ENCODE measurements at places on chromosomes 13 and 19.

GRCh38 chr13:33730619-33731018, 87.3 kb upstream of the RFC3 start:
- no peak for DNase-seq

- peak; percentile 12 for DNase-seq
Observed at GRCh38 chr13:110874508-110874960, 40.3 kb downstream of the ANKRD10 start.

GRCh38 chr19:40465025-40465556, 454 bp downstream of the BLVRB start:
- peak; percentile 58 for DNase-seq

- no peak for DNase-seq
Observed at GRCh38 chr13:87798536-87798935, 127.4 kb downstream of the SLITRK5 start.

- DNase-seq: no peak
Observed at GRCh38 chr13:34152996-34153395, 335.0 kb downstream of the RFC3 start.

- no peak for DNase-seq
Observed at GRCh38 chr13:29101409-29101808, 281.3 kb downstream of the MTUS2 start.

DNA sequence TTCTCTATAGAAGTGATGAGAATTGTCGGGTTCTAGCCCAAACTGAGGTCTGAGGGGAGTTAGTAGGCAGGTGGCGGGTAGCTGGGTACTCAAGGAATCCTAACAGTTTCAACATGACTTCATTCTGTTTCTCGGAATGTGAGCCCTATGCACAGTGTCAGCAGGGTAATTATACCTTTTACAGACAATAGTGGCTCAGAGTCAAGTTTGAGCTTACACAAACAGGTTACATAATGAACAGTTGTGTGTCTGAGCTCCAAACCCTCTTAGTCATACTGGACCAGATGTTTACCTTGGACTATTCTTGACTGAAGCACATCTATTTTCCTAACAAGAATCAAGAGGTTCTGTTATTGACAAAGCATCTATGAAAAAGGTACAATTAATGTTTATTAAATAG, 1066.7 kb upstream of the PCDH20 start:
- DNase-seq: no peak

GRCh38 chr13:40231311-40231710, 435.1 kb downstream of the FOXO1 start:
- no peak for DNase-seq

GRCh38 chr19:36821758-36822157, 16.4 kb downstream of the ZNF790 start:
- no peak for DNase-seq

DNA sequence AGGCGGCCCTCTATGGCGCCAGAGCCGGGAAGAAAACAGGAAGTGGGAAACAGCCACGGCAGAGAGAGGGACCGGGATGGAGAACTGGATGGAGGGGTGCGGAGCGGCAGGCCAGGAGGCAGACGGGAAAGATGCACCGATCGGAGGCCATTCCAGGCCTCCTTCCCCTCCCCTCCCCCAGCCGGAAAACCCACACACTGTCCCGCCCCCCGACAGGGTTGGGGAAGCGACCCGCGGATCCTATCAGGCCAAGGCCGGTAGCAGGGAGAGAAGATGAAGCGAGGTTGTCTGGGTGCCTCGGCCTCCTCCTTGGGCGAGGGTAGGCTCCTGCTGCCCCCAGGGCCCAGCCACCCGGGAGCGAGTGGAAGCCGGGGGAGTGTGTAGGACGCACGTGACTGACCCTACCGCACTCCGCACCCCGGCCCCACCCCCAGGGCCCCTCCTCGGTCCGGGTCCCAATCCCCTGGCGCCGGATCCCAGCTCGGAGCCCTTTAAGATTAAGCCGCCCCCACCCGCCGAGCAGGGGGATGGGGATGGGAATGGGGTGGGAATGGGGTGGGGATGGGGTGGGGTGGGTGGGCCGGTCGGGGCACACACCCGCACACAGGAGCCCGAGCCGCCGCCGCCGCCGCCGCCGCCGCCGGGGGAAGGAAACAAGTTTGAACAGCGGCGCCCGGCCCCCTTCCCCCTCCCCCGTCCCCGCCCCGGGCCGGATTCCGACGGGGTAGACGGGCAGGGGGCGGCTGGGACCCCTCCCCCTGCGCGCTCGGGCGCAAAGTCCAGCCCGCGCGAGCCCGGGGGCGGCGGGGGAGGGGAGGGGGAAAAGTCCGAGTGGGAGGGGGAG, 1.5 kb downstream of the ERF start:
- peak; percentile 82 for DNase-seq

GRCh38 chr13:112795277-112795676, 105.4 kb downstream of the ATP11A start:
- no peak for DNase-seq

DNA sequence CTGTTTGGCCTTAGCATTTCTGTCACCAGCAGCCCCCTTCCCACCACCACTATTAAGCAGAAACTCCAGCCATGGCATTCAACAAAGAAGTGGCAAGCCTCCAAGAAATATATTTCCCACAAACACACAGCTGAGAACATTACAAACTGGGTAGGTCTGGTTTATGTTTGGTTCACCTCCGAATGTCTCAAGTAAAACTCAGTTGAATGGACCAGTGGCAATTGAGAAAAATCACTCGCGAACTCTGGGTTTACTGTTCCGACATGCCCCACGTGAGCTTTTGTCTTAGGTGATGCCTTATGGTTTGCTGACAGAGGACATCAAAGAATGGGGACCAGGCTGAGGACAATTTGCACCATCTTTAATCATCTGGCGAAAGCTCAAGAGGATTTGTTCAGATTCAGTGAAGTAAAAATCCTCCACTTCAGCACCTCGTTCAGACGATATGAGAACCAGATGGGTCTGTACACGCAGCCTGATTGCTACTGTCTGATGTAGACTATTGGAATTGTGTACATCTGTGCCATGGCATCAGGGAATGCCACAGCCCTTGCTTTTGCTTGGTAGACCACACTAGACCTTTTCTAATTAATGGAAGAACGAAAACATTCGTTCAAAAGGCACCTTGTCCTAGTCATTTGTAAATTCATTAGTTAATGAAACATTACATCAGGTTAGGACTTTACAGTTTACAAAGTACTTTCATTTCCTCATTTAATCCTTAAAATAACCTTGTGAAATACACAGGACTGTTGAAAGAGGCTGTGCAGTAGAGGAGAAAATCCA, 59.4 kb downstream of the SLC10A2 start:
- no peak for DNase-seq

- no peak for DNase-seq
Observed at GRCh38 chr13:40096357-40096901, 441.0 kb downstream of the COG6 start.

- DNase-seq: no peak
Observed at GRCh38 chr19:32324631-32325285, 20.7 kb upstream of the ZNF507 start.

DNA sequence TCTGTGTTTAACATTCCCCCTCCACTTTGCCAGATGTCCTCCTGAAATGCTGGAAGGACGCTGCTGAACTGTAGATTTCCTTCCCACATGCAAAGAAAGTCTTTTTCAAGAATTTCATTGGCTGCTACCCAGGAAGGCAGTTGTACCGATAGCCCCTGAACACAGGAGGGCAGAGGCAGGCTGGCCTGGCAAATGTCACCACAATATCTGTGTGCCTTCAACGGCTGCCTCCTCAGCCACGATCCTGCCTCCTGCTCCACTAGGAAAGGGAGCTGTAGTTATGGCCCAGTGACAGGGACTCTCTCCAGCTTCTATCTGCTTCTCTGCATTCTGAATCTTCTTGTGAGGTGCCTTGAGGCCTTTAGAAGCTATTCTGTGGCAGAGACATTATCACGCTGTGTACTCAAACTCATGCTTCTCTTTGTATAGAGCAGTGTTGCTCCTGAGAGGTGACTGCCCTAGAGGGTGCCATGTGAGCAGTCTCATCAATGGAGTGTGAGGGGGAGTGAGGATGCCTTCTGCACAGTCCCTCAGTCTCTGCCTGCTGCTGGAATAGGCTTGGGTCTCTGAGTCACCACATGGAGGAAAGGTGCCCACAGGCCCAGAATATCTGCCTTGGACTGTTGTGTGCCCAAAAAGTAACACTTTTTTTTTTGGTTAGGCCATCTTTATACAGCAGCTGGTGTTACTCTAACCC, 279.8 kb downstream of the DNAJC15 start:
- DNase-seq: no peak

DNA sequence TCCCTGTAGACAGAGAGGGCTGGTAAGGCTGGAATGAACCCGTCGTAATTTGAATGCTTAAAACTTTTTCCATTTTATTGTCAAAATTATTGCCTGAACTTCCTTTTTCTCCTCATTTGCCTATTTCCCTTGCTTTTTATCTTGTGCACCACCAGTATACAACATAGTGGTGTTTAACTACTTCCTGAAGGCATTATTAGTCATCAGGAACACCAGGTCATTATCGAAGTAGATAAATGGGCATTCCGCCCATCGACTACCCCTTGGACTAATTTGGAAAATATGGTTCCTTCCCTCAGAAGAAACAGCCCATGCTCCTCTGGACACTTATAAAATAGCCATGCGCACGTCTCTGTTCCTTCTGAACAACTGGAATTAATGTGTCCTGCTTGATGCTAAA, 232.1 kb downstream of the TM9SF2 start:
- DNase-seq: no peak

DNA sequence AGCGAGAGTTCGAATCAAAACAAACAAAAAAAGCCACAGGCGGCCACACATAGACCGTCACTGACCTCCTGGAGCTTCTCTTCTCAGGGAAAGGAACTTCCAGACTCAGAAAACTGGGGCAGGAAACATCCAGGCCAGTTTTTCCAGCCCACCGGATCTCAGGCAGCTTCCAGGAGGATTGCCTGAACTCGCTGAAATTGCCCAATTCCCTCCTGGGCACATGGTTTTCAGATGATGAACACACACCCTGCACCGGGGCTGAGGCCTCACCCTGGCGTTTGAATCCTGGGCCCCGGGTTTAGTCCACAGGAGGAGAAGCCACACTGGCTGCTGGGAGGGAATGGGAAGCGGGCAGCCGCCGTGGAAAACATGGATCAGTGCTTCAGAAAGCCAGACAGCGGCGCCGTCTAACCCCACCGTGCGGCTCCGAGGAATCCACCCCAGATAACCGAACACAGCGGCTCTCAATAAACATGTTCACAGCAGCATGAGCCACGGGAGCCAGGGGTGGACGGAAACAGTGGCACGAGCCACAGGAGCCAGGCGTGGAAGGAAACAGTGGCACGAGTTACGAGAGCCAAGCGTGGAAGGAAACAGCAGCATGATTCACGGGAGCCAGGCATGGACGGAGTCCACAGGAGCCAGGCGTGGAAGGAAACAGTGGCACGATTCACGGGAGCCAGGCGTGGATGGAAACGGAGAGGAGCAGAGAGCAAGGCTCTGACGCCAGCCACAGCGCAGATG, 18.2 kb upstream of the PTBP1 start:
- no peak for DNase-seq

GRCh38 chr13:105936816-105937215, 598.6 kb downstream of the EFNB2 start:
- no peak for DNase-seq

DNA sequence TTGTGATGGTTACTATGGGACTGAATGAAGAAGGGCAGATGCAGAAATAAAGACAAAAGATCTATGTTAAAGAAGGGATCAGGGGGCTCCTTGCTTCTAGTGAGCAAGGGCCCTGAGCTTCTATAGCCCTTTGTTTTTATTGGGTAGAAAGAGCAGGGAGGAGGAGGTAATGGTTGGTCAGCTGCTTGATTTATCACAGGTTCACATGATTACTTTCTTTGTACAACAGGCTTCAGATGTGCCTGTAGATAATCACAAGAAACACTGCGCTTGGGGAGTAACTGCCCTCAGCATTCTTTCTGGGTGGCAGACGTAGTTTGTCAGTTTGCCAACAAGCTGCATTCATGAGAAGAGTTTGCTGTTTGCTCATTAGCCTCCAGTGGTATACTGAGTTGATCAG, 4.8 kb upstream of the ZNF439 start:
- DNase-seq: no peak

Measured in CMK (cell line).